ENCODE measurements at places on chromosomes 5 and 9. TPM values are rescaled to one million over a fixed set of nuclear protein-coding genes. Genes with fewer than 3 reads are reported as not detected.

GRCh38 chr9:124078641-124079040, 67.1 kb downstream of the LHX2 start:
- DNase-seq: no peak

Gene NXNL2
- 0.78 TPM for total RNA-seq

Gene SPEF2
- 9.0 TPM for total RNA-seq

- no peak for DNase-seq
These were observed 92.6 kb downstream of the MARCHF3 start for GRCh38 chr5:126937771-126938170.
